ENCODE measurements at places on chromosomes 1 and 21.

- no peak overlapping the region for H3K4me3 ChIP-seq
- no peak overlapping the region for H3K27ac ChIP-seq
- no peaks in the 10 kb centered on the region for H3K27me3 ChIP-seq
- DNase-seq, result no peak
Observed at GRCh38 chr1:177200290-177200689, 29.5 kb downstream of the BRINP2 start.

- H3K27ac ChIP-seq, result no peak overlapping the region
- H3K27me3 ChIP-seq, result no peaks in the 10 kb centered on the region
- H3K4me1 ChIP-seq, result no peaks in the 10 kb centered on the region
- H3K36me3 ChIP-seq, result no peaks in the 10 kb centered on the region
- no peak for DNase-seq
Observed at GRCh38 chr21:31623664-31624063, 35.8 kb upstream of the SOD1 start.

- DNase-seq, result no peak
- no peak overlapping the region for H3K4me3 ChIP-seq
- no peaks in the 10 kb centered on the region for H3K27me3 ChIP-seq
- H3K4me1 ChIP-seq, result no peaks in the 10 kb centered on the region
Observed at GRCh38 chr1:241465673-241466072, 53.9 kb downstream of the FH start.

DNA sequence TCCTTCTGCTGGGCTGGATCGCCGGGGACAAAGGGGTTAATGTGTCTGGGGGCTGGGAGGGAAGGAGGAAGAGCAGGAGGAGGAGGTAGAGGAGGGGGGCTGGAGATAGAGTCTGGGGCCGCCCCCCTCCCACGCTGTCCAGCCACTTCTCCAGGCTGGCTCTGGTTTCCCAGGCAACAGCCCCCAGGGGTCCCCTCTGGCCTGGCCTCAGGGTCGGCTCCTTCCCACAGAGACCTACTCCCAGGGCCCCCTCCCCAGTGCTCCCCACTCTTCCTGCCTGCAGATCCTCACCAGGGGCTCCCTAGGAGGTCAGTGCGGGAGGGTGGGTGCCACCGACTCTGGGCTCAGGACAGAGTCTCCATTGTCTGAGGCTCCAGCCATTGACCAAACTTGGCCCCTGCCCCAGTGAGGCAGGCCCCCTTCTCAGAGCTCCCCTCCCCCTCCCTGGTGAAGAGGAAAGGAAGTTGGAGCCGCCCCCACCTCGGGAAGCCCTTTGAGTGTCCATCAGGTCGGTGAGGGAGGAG, 34.1 kb downstream of the ARHGEF10L start:
- peaks cover 67% of the 10 kb centered on the region for H3K4me1 ChIP-seq
- DNase-seq, result no peak
- no peaks in the 10 kb centered on the region for H3K36me3 ChIP-seq
- peak overlapping the region; percentile 66 for H3K27ac ChIP-seq
- H3K4me3 ChIP-seq, result no peak overlapping the region

GRCh38 chr1:116586741-116587143, 15.9 kb upstream of the CD58 start:
- no peak overlapping the region for H3K4me3 ChIP-seq
- peaks cover 6% of the 10 kb centered on the region for H3K36me3 ChIP-seq
- no peak overlapping the region for H3K27ac ChIP-seq
